ENCODE measurements at places on chromosomes 11 and 22.
A peak's percentile ranks its signal among the peaks of the same experiment; 100 is the strongest.

DNA sequence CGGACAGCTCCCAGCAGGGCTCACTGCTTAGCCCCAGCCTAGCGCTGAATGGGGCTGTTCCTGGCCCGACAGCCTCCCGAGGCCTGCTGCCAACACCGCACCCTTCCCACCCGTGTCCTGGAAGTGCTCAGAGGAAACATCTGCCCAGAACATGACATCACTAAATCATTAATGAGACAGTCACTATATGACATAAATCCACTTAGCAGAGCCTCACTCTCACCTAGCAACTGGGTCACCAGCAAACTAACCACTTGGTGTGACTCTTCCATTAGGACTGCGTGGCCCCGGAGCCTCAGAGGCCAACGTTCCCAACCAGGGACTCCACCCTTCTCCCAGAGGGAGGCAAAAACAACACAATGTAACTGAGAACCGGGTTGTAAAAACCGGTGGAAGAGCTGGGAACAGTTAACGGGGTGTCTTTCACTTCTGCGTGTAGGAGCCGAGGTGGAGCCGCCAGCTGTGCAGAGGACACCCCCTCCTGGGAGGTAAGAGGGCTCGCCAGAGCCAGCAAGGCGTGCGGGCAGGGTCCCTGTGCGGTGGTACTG lies 21.4 kb upstream of the PACSIN2 start:
- DNase-seq, result no peak

DNA sequence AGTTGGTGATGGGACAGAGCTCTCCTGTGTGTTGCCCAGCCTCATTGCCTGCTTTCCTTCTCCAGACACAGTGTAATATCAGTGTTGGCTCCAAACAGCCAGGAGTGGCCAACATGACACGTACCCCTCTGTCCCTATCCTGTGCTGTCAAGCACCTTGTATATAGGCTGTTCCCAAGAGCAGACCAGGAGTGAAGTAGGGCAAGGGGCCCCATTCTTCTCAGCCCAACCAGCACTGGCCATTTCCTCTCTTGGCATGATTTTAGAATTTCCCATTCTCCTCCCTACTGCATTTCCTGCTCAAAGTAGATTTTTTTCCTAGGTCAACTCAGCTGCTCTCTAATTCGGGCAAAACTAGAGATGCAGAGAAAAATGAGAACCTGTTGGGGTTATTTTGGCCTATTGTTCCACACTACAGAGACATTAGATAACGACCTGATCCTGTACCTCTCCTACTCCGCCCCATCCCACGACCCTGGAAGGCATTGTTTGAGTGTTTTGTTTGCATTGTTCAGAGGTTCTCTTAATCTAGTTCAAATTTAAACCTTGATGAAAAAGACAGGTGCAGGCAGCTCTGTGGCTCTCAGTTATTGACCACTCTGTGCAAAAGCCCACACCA lies 95.6 kb downstream of the RASSF10 start:
- DNase-seq, result no peak

DNA sequence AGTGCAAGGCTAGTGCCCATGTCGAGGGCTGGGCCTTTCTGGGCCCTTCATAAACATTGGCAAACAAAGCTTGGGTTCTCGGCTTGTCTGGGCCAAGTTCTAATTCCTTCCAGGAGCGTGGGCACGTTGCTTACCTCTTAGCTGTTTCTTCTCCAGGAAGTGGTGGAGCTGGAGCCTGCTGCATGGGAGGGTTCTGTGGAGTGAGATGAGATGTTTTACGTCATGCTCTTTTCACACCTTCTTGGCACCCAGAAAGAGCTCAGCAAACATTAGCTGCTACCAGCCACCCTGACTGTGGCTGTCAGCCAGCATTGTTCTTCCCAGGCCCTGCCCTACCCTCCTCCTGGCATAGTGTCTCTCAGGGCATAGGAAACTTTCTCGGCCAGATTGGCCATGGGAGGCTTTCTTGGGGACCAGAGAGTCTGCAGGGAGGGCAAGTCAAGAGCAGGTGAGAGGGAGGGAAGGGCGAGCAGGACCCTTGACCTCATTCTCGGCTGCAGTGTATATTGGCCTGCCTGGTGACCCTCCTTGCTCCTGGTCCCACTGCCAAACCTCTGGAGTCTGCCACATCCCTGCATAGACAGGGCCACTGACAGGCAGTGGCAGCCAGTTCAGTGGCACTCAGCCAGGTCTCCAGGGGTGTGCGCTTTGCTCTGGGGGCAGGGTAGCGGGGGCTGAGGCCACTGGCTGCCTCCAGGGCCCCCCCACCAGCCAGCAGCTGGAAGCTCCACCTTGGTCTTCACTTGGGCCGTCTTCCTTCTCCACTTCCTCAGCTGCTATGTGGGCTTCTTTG lies 98.8 kb downstream of the BCR start:
- DNase-seq, result no peak

GRCh38 chr11:11157185-11157584 lies 195.9 kb downstream of the CSNK2A3 start:
- DNase-seq, result peak; percentile 65

- no peak for DNase-seq
Observed at GRCh38 chr11:76962583-76963416, 71.4 kb upstream of the B3GNT6 start.

GRCh38 chr11:83191986-83192385 lies 1.5 kb upstream of the ANKRD42 start:
- no peak for DNase-seq

GRCh38 chr22:25007444-25008106 lies 55.1 kb downstream of the KIAA1671 start:
- DNase-seq, result no peak

GRCh38 chr11:122998727-122999366 lies 17.2 kb upstream of the BSX start:
- no peak for DNase-seq

DNA sequence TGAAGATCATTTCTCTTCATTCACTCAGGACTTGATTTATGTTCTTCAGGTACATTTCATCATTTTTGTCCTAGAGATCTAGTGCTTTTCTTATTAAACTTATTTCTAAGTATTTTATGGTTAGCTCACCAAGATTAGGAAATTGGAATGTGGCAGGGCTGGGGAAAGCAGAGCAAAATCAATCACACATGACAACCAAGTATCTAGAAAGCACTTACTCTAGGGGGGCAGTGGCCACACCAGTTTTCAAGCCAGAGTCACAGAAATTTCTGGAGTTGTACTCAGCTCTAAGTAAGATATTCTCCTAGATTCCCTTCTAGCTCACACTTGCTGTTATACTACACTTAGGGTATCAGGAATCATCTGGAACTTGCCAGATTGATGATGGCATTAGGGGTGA lies 33.3 kb upstream of the MYEOV start:
- DNase-seq, result no peak

DNA sequence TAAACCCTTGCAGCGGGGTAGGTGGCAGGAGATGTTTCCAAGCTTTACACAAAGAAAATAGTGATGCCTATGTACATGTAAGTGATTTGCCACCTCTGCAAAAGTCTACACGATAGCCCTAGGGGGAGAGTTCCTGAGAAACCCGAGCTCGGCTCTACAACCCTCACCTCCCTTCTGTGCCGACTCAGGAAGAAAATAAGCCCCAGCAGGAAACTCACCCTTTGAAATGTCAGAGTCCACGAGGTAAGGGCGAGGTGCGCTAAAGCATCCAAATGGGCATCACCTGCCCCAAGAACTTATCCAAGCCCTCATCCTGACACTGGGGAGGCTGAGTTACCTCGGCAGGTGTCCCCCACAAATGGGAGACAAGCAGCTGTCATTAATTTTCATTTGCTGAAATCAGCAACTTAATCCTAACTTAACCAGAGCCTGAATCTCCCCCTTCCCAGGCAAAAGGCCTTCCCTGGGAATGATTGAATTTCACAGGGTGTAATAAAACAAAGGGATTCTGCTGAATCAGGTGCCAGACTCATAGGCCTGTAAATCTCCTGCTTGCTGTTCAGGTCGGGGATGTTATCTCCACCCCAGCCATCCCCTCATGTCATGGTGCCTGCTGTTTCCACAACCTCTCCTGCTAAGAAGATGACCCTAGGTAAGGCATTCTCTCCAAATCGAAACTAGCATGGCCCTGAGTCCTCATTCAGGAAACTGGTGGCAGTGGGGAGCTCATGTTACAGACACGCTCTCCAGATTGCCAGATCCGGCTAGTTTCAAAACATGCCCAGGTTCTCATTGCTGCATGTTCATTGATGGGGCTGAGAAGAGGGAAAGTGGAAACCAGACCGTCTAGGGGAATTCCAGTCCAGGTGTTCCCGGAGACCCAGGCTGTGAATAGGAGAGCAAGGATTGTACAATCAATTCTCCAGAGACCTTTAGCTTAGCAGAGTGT lies 105.3 kb upstream of the KIRREL3 start:
- no peak for DNase-seq

- DNase-seq, result no peak
Observed at GRCh38 chr11:10752061-10752460, 1.0 kb downstream of the CTR9 start.

DNA sequence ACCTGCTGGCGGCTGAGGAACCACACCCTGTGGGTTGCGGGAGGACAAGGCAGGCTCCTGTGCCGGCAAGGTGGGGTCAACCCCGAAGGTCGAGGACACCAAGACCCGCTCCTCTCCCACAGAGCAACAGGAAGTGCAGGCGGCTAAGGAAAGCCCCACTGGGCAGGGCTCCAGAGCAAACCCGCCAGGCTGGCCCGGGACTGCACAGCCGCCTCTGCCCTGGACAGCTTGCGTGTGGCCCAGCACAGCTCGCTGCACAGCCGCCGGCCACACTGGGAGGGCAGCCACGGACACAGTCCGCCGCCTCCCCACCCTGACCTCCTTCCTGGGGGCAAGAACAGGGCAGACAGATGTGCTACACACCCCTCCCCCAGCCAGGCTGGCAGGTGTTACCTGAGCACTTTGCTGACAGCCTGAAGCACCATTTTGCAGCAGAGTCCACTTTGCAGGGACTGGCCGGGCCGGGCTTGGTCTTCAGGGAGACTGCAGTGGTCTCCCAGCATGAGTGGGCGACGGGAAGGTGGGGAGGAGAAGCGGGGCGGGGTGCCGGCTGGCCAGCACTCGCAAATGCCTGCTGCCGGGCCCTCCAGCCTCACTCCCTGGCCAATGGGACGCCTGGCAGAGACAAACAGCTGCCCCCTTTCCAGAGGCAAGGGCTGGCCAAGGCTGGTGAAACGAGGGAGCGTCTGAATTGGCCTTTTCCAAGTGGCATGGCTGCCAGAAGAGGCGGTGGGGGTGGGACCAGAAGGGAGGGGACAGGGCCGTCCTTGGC lies at the start of gene MOB2:
TSS of gene MOB2 (minus strand) at position 726 of the 772 bp plus-strand sequence. CDS start at position 503, 223 bp downstream.
- DNase-seq, result no peak

DNA sequence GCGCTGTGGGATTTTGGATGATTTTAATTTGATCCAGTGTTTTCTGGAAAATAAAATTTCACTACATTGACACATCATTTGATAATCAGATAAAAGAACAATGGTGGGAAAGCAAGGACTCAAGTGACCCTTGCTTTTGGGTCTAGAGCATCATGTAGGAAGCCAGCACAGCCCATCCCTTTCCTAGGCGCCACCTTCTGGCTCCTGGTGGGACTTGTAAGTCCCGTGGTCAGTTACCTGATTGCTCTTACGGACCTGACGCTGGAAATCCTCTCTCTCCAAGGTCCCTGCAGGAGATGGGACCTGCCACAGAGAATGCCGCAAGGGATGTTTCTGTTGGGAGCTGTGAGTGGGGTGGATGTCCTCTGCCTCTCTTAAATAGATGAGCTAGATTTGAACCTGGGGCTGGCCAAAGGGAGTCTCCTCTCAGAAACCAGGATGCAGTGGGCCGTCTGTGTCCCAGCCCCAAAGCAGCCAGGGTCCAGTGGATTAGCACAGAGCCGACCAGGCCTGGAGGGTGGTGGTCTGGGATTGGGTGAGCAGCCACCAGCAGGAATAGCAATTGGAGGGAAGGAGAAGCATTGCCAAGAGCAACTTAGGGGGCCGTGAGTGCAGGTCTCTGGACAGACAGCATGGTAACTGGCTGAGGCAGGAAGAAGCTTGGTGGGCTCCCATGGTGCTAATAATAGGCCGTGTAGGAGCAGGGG lies 21.7 kb downstream of the TIMP3 start:
- no peak for DNase-seq

DNA sequence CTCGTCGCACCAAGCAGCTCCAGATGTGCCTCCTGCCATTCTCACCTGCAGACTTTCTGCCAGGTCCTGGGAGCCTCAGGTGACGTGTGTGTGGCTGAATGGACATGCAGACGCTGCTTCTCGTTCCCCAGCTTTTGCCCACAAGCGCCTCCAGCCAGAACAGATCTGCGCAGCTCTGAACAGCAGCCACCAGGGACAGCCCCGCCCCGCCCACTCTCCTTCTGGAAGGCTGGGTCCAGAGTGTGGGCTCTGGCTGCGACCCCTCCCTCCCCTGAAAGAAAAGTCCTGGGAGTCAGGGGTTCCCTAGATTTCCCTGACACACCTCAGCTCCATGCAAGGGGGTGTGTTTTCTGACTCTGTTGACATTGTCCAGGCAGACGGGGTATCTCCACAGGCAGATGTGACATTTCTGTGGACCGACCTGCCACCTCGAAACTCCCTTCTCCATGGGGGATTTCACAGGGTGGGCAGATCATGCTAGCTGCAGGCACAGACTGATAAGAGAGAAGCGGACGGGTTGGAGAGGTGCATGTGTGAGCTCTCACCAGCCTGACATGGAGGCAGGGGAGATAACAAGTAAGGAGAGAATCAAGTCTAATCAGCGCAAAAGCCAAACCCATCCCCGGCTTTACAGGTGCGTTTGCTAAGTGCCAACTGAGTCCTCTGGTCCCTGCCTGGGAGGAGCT lies 19.8 kb downstream of the SLCO2B1 start:
- DNase-seq, result no peak

DNA sequence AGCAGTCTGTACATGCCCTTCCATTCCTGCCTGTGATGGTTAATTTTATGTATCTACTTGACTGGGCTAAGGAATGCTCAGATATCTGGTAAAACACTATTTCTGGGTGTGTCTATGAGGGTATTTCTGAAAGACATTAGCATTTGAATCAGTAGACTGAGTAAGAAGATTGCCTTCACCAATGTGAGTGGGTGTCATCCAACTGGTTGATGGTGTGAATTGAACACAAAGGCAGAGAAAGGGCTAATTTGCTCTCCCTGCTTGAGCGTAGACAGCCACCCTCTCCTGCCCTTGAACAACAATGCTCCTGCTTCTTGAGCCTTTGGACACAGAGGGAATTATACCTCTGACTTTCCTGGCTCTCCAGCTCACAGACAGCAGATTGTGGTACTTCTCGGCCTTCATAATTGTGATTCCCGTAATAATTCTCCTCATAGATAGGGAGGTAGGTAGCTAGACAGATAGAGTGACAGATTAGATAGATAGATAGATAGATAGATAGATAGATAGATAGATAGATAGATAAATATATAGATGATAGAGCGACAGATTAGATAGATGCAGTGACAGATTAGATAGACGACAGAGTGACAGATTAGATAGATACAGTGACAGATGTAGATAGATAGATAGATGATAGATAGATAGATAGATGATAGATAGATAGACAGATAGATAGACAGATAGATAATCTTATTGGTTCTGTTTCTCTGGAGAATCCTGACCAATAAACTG lies 370.6 kb downstream of the CADM1 start:
- no peak for DNase-seq
